ENCODE measurements at places on chromosomes 2 and 18.
A peak's percentile ranks its signal among the peaks of the same experiment; 100 is the strongest.

DNA sequence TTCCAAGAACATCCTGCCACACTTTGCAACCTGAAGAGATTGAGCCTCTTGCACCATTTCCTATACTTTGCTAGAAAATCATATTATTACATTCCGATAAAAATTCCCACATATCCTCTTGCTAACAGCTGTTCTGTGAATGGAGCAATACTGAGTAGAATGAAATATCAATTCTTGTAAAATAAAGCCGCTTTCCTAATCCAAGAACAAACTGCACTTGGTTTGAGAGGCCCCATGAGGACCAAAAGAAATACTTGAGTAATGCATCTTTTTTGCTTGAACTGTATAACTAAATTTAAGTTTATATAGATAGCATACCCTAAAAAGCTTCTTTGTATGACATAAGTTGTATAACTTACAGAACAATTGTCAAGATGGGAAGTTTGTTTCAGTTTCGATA, 632.4 kb upstream of the SLC8A1 start:
- no peak for DNase-seq

DNA sequence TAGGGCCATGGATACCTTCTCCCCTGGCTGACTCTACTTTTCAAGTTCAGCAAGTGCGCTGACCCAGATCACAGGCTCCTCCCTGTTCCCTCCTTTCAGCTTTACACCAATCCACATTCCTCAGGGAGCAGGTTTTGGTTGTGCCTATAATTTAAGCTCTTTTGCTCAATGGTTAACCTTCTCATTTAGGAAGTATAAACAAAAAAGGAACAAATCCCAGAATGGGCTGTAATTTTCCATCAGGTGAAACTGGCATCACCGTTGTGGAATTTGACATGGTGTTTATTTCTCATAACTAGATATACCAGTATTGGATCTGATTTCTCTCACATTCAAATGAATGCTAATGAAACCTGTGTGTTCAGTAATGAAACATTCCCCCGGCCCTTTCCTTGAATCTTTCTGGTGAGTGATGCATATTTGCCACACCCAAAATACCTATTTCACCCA, 13.6 kb downstream of the STRN start:
- no peak for DNase-seq

DNA sequence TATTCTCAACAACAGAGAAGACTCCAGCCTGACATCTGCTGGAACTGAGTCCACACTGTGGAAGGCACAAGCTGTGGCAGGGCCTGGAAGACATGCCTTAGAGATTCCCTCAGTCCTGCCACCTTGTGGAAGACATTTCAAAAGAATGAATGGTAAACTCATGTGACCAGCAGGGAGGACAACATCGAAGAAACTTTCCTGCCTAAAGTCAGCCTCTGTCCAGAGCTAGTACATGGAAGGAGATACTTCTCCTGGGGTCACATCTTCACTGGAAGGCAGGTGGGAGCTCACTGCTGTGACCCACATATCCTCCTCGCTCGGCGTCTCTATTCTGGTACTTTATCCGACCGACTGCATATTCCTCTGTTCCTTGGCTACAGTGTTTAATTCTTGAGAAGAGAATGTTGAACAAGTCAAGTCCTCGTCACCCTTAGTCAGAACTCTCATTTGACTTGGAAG, 59.5 kb downstream of the PUM2 start:
- DNase-seq = no peak

- DNase-seq = no peak
Measured at GRCh38 chr2:220787251-220787650, 784.9 kb downstream of the EPHA4 start.

- no peak for DNase-seq
Measured at GRCh38 chr2:170830166-170830565, 13.5 kb downstream of the GAD1 start.

DNA sequence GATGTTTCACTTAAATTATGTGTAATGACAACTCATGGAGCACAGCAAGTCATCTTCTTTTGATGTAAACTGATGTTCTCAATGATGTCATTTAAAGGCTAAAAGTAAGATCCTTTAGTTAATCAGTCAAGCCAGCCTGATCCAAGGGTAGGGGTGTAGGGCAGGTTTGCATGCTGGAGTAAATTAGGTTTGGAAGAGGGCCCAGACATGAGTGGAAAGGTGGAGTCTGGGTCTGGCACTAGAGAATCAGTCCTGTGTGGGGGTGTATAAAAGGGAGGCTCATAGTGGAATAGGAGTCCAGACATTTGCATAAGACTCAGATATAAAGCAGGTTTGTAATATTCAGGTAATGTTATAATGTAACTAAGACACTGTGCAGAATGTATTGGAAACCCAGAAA, 88.8 kb upstream of the NYAP2 start:
- DNase-seq = no peak

- DNase-seq = no peak
Measured at GRCh38 chr2:175156534-175156933, 11.5 kb downstream of the ATF2 start.

DNA sequence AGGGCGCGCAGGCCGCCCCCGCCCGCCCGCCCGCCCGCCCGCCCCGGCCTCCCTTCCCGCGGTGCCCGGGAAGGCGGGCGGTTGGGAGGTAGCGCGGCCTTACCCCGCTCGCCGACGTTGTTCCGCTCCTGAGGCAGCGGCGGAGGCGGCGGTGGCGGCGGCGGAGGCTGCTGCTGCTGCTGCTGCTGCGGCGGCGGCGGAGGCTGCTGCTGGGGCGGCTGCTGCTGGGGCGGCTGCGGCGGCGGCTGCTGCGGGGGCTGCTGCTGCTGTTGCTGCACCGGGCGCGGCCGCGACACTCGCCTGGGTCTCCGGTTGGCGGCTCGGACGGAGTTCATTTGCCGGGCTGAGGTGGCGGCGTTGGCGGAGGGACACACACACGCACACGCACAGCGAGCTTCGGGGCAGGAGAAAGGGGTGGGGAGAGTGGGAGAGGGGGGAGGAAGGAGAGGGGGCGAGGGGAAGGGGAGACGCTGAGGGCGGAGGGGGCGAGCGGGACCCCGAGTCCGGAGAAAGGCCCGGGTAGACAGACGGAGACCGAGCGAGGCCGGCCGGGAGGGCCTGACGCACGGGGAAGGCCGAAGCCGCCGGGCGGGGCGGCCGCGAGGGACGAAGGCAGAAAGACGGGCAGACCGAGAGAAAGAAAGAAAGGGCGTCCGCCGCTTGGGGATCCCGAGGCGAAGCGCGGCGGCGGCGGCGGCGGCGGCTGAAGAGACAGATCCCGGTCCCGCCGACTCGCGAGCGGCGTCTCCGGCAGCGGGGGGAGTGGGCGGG, 727 bp downstream of the FBXO11 start:
- DNase-seq = peak; percentile 29

DNA sequence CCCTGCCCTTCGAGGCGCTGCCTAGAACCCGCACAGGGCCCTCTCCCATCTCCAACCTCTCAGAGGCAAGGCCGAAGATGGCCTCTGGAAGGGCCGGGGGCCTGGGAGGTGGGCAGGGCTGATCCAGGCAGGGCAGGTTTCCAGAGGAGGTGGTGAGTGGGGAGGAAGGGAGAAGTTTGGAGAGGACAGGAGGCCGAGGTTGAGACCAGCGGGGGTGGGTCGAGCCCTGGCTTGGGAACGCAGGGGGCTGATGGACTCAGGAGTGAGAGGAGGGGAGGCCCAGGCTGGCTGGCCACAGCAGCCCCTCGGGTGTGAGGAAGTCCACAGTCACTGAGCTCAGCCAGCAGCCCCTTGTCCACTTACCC, 10.5 kb downstream of the CAPN10 start:
- DNase-seq = no peak

DNA sequence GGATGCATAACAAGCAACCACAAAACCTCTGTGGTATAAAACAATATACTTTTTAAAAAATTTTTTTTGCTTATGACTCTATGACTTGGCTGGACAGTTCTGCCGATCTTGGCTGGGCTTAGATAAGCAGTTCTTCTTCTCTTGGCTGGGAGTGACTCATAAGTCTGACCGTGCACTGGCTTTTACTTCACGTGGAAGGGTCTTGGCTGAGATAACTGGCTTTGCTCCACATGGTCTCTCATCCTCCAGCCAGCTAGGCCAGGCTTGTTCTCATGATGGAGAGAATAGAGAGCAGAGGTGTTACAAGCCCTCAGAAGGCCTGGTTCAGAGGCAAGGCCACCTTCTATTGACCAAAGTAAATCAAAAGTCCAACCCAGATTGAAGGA, 178.9 kb upstream of the SERPINE2 start:
- DNase-seq = no peak

GRCh38 chr2:200609028-200609614, 23.3 kb downstream of the AOX1 start:
- no peak for DNase-seq
